ENCODE measurements at places on chromosomes 1 and 21.

GRCh38 chr1:94702442-94702815, 117.7 kb upstream of the SLC44A3 start:
- DNase-seq: no peak

GRCh38 chr1:39759436-39759726, 11.8 kb downstream of the OXCT2 start:
- no peak for DNase-seq

DNA sequence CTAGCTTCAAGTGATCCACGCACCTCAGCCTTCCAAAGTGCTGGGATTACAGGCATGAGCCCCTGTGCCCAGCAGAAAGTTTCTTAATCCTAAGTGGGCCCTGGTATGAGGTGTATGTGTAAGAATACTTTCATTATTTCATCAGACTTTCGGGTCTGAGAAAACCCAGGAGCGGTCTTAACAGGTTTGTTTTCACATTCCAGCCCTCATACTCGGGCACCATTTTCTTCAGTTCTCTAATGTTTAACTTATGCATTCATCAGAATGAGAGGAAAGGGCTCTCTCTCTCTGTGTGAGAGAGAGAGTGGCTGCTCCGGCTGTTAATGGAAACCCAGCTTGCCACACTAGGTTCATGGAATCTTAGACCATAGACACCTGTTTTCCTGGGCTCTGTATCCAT, 4.2 kb upstream of the PADI1 start:
- no peak for DNase-seq

DNA sequence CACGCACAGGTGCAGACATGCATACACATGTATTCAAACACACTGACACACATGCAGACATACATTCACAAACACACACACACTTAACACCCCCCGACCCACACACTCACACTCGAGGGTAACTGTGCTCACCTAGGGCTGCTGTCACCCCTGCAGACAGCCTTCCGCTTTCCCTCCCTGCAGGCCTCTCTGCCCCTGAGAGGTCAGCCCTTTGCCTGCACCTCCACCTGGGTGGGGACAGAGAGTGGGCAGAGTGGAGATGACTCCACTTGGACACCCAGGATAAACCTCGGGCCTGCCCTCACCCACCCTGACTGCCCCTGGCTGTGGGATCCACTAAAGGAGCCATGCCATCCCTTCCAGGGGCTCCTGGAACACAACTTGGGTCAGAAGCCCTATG, 264.3 kb downstream of the PTPRU start:
- DNase-seq: no peak

GRCh38 chr1:55639526-55639925, 424.4 kb upstream of the USP24 start:
- DNase-seq: no peak

DNA sequence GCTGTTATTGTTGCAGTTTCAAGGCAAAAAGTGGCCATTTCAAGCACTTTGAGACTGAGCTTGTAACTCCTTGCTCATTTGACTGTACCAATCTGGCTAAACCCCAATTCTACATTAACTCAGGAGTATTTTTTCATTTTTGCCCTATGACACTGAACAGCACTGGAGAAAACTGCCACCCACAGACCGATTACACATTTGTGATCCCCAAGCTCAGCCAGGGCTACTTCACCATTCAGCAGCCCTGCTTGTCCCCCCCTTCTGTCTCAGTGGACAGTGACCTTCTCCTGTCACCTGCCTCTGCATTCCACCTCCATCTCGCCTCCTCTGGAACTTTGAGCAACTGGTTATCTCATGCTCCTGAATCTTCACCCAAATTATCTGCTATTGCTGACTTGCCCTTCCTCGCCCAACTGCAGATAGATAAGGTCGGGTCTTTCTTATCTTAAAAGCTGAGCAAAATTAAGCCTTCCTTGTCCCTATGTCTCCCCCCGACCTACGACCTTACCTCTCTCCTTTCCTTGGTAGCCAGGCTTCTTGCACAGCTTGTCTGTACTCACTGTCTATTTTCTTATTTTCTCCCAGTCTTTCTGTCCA, 25.3 kb downstream of the SPATA46 start:
- DNase-seq: no peak

DNA sequence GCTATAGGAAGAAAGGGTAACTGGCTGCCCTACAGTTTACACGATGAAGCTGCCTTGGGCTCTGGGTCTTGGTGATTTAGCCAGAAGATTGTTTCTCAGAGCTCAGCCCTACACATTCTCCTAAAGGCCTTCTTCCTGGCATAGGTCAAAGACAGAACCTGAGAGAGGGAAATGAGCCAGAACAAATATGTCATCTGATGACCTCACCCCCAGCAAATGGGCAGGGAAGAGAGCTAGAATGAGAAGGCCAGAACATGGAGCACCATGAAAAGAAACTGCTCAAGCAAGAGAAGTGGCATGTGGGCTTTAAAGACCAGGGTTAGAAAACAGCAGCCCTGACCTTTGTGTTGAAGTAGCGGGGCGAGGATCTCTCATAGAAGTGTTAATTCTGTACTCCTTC, 5.5 kb upstream of the ILDR2 start:
- DNase-seq: no peak

GRCh38 chr21:43879348-43880110, 14.5 kb downstream of the AGPAT3 start:
- DNase-seq: no peak

DNA sequence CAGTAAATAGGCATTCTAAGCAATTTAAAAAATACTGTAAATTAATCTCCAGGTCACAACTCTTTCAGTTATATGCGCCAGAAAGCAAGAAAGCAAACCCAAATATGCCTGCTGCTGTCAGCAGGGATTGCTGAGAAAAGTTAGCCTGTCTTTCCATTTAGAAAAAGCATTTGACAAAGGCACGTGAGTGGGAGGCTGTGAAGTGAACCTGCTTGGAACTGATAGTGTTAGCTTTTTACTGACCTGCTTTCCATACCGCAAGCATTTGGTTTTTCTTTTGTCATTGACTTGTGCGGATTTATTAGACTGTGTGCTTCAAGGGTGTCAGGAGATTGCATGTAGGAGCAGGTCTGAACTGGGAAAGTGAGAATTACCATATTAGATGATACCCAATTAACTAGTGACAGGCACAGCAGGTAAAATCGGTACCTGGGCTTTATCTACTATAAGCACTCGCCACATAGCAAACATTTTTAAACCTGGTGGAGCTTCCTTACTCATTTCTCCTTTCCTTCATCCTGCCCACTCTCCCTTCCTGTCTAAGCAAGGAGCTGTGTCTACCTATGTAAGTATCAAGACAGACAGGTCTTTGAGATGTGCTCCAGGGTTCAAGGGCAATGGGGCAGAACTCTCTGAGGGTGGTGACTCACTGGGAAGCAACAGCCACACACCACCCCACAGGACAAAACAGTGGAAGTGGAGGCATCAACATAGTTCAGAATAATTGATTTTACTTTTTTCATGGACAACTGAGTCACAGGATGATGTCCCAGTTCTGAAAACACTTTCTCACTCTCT, 323.9 kb downstream of the DISC1 start:
- no peak for DNase-seq

- no peak for DNase-seq
Observed at GRCh38 chr1:54012008-54012325, 6.0 kb downstream of the LDLRAD1 start.

DNA sequence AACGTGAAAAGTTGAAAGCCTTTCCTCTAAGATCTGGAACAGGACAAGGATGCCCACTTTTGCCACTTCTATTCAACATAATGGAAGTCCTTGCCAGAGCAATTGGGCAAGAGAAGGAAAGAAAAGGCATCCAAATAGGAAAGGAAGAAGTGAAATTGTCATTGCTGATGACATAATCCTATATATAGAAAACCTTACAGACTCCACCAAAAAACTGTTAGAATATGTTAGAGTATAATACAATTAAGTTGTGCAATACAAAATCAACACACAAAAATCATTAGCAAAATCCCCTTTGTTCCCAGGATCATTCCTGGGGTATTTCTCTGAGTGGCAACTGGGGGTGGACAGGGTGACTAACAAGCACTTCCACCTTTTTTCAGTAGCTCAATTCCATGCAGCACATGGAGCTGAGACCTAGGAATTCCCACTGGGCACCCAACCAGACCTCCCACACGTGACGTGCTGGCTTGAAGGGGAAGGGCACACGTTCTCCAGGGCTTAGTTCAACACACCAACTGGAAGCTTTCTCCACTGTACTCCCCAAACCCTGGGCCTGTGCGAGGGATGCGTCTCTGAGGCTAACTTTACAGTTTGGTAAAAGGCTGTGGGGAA, 9.6 kb downstream of the STUM start:
- no peak for DNase-seq
